ENCODE measurements at places on chromosomes 12 and 14.

DNA sequence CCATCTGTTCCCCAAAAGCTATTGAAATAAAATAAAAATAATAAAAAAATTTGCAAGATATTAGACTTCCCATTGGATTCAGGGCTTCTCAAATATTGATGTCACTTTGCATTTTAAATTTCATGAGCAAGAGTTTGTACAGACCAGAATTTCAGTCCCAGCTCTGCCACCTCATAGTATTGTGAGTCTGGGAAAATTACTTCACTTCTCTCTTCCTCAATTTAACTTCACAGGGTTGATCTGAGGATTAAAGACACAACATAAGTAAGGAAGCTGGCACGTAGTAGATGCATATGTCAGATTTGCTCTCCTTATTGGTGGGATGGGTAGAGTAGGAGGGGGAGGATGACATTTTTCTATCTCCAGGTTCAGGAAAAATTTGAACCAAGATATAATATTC lies 32.8 kb downstream of the COX8C start:
- no peak for DNase-seq

DNA sequence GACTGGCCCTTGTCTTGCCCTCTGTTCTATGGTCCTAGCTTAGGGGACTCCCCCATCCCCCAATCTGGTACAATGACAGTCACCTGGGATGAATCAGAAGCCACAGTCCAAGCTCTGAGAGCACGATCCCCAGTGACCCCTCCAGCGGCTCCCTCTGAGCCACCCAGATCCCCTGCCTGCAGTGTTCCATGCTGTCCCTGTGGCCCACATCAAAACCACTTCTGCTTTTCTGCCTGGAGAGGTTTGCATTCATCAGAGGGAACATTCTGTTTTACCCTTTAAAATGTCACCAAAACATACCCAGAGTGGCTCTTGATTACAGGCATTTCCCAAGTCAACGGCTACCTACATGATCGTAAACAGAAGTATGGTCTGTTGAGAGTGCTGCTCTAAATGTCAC lies 47.5 kb downstream of the NOS1 start:
- DNase-seq: no peak

GRCh38 chr14:69242311-69243224 lies 17.4 kb upstream of the GALNT16 start:
- peak; percentile 52 for DNase-seq

DNA sequence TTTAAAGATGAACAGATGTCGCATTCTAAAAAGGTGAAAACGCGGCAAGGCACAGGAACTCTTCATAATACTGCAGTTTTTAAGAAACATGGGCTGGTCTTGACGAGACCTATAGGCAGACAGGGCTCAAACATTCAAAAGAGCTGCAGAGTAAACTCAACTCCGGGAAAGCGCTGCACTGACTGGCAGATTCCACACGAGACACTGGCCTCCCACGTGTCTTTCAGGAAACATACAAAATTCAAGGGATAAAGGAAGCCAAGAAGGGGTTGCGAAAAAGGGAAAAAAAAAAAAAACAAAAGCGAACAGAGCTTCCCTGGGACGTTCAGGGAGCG lies 614 bp upstream of the ARF6 start:
- DNase-seq: peak; percentile 62

DNA sequence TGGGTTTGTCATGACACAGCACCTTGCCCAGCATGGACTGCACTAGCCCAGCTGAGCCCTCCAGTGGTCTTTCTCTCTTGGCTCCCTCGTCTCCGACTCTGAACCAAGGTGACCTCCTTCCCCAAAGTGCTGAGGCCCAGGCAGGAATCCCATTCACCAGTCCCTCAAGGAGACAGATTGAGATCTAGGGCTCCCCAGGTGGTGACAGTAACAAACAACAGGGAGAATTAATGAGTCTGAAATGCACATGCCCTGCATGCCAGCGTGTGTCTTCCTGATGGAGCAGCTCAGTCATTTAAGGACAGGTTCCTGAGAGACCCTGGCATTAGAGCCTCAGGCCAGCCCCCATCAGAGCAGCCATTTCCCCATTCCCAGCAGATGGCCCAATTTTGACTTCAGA lies 51.4 kb upstream of the OAS1 start:
- DNase-seq: no peak

GRCh38 chr12:34338751-34339150 lies 316.5 kb downstream of the ALG10 start:
- no peak for DNase-seq

DNA sequence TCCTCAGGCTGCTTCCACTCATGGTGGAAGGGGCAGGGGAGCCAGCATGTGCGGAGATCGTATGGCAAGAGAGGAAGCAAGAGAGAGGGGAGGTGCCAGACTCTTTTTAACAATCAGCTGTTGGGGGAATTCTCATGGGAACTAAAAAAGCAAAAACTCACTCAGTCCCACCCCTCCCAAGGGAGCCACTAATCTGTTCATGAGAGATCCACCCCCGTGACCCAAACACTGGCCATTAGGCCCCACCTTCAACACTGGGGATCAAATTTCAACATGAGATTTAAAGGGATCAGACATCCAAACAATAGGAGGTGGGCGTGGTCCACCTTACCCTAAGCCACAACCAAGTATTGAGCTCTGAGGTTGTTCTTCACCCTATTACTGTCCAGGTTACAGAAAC lies 375.1 kb downstream of the GRIN2B start:
- no peak for DNase-seq

GRCh38 chr14:39264558-39264957 lies 30.8 kb downstream of the MIA2 start:
- no peak for DNase-seq

GRCh38 chr14:45084946-45085346 lies 1.0 kb downstream of the PRPF39 start:
- DNase-seq: no peak

DNA sequence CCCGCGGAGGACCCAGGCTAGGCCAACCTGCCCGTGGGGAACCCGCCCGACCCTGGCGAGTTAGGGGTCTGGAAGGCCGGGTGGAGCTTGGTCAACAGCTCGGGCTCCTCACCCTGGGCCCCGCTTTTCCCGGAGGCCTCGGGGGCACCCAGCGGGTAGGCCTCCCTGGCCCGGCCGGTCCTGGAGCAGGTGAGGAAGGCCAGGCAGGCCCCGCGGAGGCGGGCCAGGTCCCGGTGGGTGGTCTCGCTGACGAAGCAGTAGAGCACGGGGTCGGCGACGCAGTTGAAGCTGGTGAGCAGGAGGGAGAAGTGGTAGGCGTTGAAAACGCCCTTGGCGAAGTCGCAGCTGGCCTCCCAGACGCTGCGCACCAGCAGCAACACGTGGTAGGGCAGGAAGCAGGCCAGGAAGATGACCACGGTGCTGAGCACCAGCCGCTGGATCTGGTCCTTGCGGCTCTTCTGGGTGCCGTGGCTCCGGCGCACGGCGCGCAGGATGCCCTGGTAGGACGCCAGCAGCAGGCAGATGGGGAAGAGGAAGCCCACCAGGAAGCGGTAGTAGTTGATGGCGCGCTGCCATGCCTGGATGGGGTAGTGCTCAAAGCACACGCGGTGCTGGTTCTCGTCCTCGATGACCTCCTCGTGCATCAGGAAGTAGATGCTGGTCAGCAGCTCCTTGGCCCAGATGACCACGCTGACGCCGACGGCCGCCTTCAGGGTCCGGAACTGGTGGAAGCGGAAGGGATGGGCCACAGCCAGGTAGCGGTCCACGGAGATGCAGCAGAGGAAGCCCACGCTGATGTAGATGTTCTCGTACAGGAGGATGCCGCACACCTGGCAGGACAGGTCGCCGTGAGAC lies 10.3 kb downstream of the GPR68 start:
- no peak for DNase-seq

GRCh38 chr12:117447665-117448366 lies 86.4 kb upstream of the NOS1 start:
- DNase-seq: no peak

DNA sequence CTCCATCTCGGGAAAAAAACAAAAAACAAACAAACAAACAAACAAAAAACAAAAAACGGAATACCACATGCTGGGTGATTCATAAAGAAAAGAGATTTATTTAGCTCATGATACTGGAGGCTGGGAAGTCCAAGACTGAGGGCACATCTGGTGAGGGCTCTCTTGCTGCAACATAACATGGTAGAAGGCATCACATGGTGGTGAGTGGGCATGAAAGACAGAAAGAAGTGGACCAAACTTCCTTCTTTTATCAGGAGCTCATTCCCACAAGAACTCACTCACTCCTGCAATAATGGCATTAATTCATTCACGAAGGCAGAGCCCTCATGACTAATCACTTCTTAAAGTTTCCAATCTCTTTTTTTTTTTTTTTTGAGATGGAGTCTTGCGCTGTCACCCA lies 8.0 kb upstream of the LGMN start:
- no peak for DNase-seq

DNA sequence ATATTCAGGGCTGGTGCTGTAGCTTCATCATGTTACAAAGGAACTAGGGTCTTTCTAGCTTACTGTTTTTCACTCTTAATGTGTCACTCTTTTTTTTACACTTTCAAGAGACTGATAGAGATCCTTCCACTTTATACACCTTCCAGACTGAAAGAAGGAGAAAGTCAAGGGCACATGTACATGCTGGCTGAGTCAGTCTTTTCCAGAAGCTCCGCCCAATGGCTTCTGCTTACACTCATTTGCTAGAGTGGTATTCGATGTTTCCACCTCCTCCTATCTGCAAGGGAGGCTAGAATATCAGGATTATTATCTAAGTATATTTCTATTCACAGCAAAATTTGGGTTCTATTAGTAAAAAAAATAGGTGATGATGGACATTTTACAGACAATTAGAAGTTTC lies 325.8 kb upstream of the OR4E1 start:
- DNase-seq: no peak

GRCh38 chr14:35438910-35439713 lies 34.6 kb upstream of the NFKBIA start:
- DNase-seq: no peak

GRCh38 chr12:89645434-89645833 lies 63.2 kb downstream of the ATP2B1 start:
- DNase-seq: no peak

DNA sequence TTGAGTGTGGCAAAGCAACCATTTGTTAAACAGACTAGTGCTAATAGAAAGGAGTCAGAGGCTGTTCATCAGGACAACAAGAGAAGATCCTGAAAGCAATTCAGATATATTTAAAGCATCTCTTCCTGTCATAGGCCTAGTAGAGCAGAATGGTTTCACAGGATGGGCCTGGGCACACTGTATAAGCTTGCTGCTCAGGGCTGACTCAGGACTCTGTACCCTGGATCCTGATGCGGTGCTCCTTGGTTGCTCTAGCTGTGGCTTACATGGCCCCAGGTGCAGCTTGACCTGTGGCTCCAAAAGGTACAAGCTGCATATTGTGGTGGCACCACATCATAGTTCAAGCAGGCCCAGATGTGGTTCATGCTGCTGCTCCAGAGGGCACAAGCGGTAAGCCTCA lies 313.4 kb downstream of the ETNK1 start:
- no peak for DNase-seq

DNA sequence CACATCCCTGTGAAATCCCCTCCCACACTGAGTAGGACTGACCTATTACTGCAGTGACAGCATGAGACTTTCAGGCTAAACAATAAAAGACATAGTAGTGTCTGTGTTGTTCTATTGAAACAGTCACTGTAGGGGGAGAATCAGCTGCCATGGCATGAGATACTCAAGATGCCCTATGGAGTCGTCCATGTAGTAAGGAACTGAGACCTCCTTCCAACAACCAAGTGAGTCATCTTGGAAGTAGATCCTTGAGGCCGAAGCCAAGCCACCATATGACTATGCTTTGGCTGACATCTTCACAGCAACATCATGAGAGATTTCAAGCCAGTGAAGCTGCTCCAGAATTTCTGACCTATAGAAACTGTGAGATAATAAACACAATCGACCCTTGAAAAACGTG lies 12.1 kb upstream of the LRP6 start:
- no peak for DNase-seq

GRCh38 chr14:100383727-100384158 lies 60.6 kb downstream of the SLC25A47 start:
- DNase-seq: peak; percentile 71

DNA sequence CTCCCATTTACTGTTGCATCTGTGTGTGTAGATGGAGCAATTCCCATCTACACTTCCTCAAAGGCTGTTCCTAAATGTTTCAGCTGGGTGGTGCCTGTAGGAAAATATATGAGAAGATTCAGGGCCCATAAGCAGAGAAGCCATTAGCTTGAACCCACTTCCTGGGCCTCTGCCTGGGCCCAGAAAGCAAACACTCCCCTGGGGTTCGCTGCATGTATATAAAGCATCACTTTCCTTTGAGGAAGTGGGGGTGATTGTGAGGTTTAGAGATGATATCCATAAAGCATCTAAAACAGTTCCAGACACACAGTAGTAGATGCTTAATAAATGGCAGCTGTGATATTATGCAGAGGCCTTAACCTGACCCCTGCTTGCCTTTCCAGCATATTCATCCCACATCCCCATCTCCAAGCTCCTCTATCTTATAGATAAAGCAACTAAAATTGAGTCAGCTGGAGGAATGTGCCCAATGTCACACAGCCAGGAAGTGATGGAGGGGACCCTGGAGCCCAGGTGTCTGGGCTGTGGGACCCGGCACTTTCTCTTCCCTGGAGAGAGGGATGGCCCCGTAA lies 280.0 kb upstream of the CRY1 start:
- no peak for DNase-seq

- DNase-seq: no peak
Measured at GRCh38 chr12:56998981-56999380, 7.4 kb downstream of the ZBTB39 start.

- no peak for DNase-seq
Measured at GRCh38 chr12:51922146-51922545, 14.8 kb downstream of the ACVRL1 start.

GRCh38 chr12:127459166-127459565 lies 807.8 kb upstream of the TMEM132C start:
- no peak for DNase-seq

GRCh38 chr12:52074971-52075724 lies 4.4 kb upstream of the SMIM41 start:
- DNase-seq: no peak

- DNase-seq: no peak
Measured at GRCh38 chr12:38809832-38810231, 95.6 kb downstream of the CPNE8 start.

DNA sequence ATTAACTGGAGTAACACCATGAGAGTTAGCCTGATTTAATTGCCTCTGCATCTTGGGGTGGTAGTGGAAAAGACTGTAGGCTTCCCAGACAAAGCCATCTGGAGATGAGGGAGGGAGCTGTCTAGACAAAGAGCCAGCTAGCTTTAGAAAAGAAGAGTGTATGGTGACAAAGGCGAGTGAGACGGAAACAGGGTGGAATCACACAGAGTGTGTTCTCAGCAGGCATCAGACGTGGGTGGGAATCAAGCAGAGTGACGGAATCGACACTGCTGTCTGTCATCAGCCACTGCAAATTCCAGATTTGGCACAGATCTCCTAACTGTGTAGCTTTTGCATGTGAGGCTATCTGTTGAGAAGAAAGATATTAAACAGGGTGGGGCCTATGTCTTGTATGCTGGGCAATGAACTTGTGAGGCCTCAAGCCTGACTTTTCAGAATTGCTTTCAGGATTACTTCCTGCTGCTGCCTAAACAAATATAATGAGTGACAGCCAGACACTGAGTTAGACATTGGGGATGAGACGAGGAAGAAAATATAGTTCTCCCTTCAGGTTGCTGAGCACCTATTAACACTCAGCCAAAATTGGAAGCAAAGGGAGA lies 236.5 kb upstream of the GRIP1 start:
- DNase-seq: no peak

- DNase-seq: no peak
Measured at GRCh38 chr12:110531741-110532333, 29.7 kb downstream of the RAD9B start.

- peak; percentile 4 for DNase-seq
Measured at GRCh38 chr12:39375206-39375808, 67.6 kb downstream of the KIF21A start.
